ENCODE measurements at places on chromosomes 16 and 17.

DNA sequence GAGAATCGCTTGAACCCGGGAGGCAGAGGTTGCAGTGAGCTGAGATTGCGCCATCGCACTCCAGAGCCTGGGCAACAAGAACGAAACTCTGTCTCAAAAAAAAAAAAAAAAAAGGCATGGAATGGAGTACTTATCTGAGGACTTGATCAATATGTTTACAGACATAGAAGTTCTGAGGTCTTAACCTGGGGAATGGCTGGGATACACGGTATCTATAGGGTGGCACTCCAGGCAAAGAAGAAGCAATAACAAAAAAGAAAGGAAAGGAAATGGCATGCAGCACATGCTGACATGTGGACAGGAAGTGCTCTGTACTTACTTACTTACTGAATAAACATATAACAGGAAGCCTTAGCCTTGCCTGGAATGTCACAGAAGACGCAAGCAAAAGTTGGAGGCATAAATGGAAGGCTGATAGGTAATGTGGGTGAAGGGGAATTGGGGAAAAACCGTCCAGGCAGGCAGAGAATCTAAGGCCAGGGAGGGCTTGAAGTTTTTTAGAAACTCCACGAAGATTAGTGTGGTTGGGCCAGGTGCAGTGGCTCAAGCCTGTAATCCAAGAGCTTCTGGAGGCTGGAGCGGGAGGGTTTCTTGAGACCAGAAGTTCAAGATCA lies 10.1 kb upstream of the SPOP start:
- DNase-seq: no peak

GRCh38 chr17:38354466-38354865 lies 2.8 kb downstream of the SOCS7 start:
- no peak for DNase-seq

- no peak for DNase-seq
Measured at GRCh38 chr16:22336581-22336980, 37.8 kb downstream of the CDR2 start.

DNA sequence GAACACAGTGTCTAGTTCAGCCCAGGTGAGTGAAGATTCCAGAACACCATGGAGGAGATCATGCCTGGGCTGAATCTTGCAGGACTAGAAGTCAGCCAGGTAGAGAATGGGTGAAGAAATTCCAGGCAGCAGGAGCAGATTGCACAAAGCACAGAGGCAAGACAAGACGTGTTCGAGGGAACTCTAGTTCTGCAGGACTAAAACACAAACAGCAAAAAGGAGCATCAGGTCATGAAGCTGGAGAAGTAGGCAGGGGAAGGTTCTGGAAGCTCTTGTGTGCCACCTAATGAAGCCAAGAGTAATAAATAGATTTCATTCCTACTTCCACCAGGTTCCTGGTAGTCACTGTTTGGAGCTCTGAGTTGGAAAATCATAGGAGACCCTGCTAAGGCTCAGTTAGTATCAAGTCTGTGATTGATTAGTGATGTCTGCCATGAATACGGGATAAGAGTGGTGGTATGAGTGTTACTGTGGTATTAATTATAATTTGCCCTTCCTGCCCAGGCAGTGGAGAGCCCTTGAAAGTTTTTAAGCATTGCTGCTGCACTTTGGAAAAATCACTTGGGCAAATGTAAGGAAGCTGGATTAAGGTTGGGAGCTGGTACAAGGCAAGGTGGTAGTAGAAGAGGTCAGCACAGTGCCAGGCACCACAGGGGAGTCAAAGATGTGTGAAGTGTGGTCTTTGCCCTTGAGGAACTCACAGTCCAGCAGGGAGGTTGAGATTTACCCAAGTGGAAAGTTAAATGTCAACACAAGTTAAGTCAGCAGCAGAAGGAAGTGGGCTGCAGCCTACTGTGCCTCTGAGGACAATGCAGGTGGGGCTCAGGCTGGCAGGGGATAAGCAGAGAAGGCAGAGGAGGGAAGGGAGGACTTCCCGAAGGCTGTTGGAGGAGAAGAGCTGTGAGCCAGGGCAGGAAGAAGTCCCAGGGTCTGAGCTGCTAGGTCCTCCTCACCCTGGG lies 13.5 kb upstream of the FOXN1 start:
- DNase-seq: no peak

GRCh38 chr17:915538-916201 lies 63.9 kb downstream of the NXN start:
- DNase-seq: no peak

DNA sequence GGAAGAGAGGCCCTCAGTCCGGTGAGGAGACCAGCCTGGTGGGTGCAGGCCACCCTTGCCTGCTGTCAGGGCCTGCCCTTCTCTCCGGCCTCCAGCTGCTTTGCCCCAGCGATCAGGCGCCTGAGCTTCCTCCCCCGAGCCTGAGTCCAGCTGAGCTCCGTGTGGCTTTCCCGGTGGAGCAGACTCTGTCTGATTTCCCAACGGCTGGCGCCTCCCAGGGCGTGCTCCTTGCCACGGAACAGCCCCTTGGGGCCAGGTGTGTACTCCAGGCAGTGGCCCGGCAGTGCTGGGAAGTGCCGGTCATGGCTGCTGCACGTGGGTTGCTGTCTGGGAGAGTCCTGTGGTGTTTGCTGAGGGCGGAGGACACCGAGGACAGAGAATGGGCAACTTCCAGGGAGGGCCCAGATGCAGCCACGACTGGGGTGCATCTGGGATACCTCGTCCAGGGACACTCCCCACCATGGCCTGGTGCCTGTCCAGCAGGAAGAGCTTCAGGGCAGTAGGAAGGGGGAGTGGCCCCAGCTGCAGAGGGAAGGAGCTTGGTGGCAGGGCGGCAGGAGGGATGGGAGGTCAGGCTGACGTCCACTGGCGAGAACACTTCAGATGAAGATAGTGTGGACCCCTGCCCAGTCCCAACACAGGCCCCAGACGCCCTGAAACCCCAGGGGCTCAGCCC lies 22.5 kb downstream of the METRNL start:
- no peak for DNase-seq

GRCh38 chr16:30533748-30534367 lies 800 bp downstream of the ZNF747 start:
- no peak for DNase-seq

GRCh38 chr17:45823598-45823997 lies 21.1 kb upstream of the SPPL2C start:
- no peak for DNase-seq

DNA sequence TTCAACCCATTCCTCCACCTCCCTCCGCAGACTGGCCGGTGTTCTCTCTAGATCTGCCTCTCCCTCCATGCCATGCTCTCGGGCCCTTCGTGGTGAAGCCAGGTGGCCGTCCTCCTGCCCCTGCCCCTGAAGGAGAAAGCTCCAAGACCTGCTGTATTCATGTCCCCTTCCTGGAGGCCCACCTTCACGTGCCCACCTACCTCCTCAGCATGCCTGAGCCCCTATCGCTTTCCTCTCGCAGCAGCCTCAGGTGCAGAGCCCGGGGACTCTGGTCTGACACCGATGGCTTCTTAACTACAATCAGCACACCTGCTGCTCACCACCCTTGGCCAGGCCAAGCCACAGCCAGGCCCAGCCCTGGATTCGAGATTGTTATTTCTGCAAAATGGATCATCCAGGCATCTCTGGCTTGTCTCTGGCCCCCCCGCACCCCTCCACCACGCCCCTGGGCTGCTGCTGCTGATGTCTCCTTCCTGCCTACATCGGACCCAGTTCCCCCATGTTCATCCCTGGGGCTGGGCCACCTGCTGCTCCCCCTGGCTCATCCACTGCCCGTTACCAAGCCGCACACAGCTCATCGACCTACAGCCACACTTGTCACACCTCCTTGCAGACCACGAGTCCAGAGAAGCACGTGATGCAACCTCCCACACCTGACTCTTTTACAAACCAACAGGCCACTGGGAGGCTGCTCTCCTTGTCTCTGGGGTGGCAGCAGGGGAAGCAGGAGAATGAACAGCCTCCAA lies 32.5 kb upstream of the TNFRSF13B start:
- DNase-seq: no peak

All from non-pigmented ciliary epithelial cell (primary cell).